ENCODE measurements at places on chromosomes 2 and 18.

DNA sequence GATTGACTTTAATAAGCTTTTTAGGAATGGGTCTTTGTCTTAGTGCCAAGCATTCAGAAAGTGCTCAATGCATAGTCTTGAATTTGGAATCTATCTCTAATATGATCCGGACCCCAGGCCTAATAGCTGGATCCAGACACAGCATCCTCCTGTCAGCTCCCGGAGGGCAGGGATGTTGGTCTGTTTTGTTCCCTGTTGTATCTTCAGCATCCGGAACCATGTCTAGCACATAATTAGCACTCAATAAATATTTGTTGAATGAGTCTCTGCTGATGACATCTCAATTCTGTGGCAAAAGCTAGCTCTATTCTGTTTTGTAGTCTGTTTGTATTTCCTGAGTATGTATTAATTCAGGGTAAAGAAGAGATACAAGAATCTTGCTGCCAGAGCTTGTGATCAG is 169.1 kb downstream of the DCDC2C start:
- DNase-seq, result no peak

DNA sequence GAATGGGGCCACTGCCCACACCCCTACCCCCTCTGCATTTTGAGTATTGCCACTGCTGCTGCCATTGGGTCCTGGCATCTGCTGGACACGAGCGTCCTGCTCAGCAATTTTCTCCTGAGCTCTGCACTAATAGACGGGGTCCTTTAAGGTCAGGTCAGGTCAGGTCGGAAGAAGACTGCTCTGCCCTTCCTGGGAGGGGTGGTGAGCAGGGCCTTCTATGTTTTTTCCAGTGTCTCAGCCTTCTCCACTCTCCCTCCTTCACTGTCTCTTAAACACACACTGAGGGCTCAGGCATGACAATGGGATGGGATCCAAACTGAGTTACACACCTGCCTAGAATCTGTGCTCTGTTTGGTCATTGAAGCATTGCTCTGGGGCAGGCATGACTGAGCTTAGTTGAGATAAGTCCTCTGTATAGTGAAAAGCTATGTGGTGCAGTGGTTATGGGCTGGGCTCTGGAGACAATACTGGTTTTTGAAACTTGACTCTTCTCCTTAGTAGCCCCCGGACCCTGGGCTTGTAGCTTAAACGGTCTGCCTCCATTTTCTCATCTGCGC is 10.6 kb downstream of the MYO1B start:
- no peak for DNase-seq

GRCh38 chr2:169590804-169591203 is 6.7 kb downstream of the PPIG start:
- no peak for DNase-seq

GRCh38 chr18:26157326-26157725 is 23.7 kb downstream of the PSMA8 start:
- no peak for DNase-seq

Measured in T1000 (cell line).